ENCODE measurements at places on chromosomes 4 and X.

DNA sequence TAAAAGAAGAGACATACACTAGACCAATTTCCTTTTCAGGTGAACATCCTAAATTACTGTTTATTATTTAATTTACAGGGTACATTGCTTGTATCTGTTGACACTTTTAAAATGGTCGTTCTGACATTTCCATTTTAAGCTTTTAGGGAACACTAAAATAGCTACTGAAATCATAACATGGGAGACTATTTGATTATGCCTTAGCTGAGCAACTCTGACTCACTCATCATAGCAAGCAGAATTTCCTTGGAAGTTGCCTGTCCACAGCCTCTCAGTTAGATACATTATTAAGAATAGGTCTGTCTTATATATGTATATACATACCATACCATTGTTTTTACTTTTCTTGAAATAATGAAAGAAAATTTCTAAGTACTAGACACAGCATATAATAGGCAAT, 22.0 kb downstream of the GUCY1B1 start:
- no peak for DNase-seq

- no peak for DNase-seq
These were observed 28.6 kb upstream of the KIAA1210 start for GRCh38 chrX:119156241-119156640.

GRCh38 chr4:84394386-84394785, 104.7 kb downstream of the NKX6-1 start:
- DNase-seq = no peak

GRCh38 chr4:176238157-176238610, 30.8 kb downstream of the ASB5 start:
- no peak for DNase-seq

DNA sequence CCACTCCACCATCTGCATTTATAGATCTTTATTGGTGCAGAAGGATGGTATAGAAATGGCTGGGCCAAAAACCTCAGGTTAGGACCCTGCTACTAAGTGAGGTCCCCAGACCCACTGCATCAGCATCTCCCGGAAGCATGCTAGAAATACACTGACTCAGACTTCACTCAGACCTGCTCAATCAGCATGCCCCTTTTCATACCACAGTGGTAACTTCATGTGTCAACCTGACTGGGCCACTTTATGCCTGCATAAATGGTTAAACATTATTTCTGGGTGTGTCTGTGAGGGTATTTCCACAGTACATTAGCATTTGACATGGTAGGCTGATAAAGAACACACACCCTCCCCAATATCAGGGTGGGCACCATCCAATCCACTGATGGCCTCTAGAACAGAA, 118.6 kb upstream of the VCX3B start:
- no peak for DNase-seq

DNA sequence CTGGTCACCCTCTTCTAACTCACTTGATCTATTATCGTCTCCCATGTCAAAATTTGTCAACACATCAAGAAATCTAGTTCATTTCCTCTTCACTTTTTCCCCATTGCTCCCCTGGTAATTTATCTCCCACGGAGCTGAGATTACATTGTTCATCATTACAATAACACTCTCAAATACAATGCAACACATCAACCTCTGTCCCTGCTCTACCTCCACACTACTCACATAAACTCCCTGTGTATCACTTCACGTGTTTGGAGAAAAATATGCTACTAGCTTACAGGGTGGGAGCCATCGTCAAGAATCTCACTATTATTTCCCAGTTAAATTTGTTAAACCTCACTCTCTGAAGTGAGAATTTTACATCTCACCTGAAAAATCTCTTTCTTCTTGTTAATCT, 1006.4 kb downstream of the ARAP2 start:
- no peak for DNase-seq

GRCh38 chrX:106457802-106458201, 154.0 kb upstream of the RADX start:
- no peak for DNase-seq

DNA sequence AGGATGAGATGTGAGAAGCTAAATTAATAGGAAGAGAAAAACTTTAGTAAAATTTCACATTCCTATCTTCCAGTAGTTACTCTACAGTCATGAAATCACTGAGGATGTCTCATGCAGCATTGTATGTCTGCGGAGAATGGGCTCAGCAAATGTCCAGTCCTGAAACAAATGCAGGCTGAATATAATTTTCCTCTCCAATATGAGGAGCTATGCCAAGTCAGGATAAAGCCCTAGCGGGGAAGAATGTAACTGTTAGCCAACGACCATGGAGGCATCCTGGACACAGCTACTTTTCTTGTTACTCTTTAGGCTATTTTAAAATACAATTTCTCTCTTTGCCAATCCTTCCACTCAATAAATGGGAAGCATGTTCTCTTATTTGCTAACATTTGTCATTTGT, 127.7 kb downstream of the PRKX start:
- DNase-seq = no peak

- no peak for DNase-seq
These were observed 10.0 kb downstream of the CSTF2 start for GRCh38 chrX:100830143-100830542.

GRCh38 chr4:10589321-10589720, 95.2 kb downstream of the CLNK start:
- no peak for DNase-seq

- no peak for DNase-seq
These were observed 9.0 kb downstream of the ART3 start for GRCh38 chr4:76083386-76083988.

DNA sequence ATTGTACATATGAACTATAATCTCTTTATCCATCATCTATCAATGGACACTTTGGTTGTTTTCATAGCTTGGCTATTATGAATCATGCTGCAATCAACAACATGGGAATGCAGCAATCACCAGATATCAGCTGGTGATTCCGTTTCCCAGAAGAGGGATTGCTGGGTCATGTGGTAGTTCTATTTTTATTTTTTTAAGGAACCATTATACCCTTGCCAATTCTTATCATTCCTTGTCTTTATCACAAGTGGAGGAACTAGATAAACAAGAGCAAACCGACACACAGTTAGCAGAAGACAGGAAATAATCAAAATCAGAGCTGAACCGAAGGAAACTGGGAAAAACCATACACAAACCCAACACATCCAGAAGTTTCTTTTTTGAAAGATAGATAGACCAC, 14.5 kb upstream of the LNX1 start:
- no peak for DNase-seq

DNA sequence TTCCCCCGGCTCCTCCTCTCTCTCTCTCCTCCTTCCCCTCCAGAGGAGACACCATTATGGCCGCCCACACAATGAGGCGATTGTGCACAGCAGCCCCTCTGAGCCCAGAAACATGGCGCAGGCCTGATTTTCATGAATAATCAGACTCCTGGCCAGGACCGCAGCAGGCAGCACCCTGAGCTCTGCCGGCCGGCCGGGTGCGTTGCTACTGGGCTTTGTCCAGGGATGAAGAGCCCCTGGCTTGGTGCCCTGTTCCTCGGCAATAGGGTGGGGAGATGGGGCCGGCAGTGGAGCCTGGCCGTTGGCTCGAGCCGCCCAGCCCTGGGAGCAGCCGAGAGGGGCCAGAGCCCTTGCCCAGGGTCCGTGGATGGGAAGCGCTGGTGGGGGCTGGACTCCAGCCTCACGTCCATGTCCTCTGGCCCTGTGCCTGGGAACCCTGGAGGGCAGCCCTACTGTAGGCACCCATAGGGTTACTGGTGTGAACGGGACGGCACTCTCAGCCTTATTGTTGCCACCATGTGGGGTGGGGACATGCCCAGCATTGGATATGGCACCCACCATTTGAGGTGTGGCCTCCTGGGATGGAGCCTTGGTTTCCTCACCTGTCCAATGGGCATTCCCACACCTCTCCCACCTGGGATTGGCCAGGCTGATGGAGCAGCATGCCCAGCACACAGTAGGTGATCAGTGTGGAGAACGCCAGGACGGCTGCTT, 103.0 kb downstream of the SORCS2 start:
- DNase-seq = no peak

DNA sequence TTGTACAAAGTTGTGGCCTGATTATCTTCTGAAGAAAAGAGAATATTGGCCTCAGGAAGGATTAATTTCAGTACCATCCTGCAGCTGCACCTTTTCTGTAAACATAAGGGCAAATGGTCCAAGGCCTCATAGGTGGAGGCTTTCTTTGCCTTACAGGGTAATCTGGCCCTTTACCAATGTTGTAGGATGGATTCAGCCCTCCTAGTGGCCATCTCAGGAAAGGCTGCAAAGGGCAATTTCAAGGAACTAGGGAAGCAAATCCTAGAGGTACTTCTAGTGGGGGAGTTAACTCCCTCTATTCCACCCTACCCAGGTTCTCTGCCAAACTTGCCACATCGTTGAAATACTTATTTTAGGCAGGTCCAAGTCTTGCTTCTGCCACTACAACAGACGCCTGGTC, 57.6 kb downstream of the UGT2B11 start:
- no peak for DNase-seq

DNA sequence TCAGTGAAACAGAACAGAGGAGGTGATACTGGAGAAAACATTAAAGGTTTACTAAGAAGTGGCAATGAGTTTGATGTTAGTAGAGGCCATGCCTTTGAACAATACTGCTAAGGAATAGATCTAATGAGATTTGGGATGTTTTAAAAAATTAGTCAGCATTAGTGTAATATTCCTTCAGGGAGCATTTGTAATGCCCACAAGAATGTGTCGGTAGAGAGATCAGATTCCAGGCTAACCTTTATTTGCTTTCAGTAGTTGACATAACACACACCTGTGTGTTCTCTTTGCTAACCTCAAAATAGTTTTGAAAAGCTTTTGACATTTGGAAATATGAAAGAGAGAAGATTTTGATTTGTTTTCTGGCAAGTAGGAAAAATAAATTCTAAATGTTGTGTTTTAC, 328.8 kb downstream of the BMPR1B start:
- DNase-seq = no peak

GRCh38 chr4:154304679-154305078, 186.9 kb downstream of the DCHS2 start:
- no peak for DNase-seq

DNA sequence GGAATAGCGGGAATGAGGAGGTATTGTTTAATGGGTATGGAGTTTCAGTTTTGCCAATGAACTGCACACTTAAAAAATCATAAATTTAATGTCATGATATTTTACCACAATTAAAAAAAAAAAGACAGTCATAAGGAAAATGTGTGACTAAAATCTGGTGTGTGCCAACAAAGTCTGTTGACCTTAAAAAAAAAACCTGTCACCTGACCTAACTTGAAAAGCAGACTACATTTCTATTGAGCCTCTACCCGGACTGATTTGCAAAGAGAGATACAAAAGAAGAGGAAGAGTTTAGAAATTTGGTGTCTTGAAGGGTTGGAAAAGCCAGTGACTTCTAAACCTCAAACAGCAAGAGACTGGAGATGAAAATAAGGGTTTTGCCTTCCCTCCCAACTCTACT, 48.4 kb downstream of the TMEM150C start:
- DNase-seq = no peak

- peak; percentile 70 for DNase-seq
These were observed at the start of gene PITX2 for GRCh38 chr4:110622841-110623717. TSS of gene PITX2 (minus strand) at chr4:110623077. CDS start at chr4:110622460, 617 bp downstream.
